ENCODE measurements at places on chromosomes 3 and 15. TPM values are rescaled to one million over a fixed set of nuclear protein-coding genes. Genes with fewer than 3 reads are reported as not detected.
A peak's percentile ranks its signal among the peaks of the same experiment; 100 is the strongest.

GRCh38 chr15:74785194-74786032, 3.5 kb downstream of the CSK start:
- DNase-seq: no peak

DNA sequence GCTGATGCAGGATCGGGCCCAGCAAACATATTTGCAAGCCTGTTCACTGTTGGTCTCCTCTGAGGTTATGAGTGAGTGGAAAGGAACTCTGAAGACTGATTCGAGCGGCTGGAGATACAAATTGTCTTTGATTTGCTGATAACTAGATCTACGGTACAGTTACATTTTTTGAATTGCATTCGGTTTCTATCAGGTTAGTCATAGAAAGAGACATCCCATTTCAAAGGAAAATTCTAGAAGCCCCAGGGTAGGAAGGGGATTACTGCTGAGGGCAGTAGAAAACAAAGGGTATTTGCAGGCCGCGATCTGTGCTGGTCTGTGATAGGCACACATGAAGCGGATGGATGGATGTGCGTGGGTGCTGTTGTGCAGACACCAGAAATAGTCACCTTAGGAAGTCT, 228.4 kb downstream of the ITPR1 start:
- DNase-seq: peak; percentile 62

GRCh38 chr15:90219421-90220141, 14.2 kb downstream of the CIB1 start:
- no peak for DNase-seq

SYNPR gene
- total RNA-seq: not detected

DNA sequence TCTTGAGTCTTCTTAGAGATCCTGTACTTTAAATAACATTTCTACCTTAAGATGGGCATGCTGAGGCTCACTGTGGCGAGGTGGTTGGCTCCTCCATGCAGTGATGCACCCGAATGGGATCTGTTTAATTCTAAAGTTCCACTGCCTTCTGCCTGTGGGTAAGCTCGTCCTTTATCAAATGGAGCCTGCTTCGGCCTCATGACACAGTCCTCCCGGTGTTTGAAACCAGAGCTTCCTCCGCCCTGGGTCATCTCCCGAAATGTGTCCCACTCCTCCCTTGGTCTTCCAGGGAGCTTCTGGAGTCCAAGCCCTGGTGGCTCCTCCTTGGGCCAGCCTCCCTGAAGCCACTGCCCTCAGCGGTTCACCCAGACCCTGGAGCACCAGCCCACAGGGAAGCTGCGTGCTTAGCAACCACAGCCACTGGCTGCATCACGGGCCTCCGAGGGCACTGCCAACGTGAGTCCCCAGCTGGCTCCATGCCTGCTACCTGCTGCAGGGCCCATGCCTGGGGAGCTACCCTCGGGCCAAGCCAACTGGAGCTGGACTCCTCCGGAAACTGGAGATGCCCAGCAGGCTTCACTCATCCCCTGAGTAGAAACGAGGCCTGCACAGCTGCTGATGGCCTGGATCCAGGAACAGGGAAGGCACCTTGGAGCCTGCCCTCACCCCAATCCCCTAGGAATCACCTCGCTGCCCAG, 3.3 kb downstream of the RHCG start:
- DNase-seq: no peak
